DMS 273 treated with DMSO at 0.1 percent for 48 hours (cell line): ENCODE measurements at places on chromosomes 5 and 9.

GRCh38 chr5:673161-673830, 19.9 kb downstream of the TPPP start:
- DNase-seq = no peak

GRCh38 chr9:116959809-116960208, 272.7 kb downstream of the TRIM32 start:
- DNase-seq = no peak

DNA sequence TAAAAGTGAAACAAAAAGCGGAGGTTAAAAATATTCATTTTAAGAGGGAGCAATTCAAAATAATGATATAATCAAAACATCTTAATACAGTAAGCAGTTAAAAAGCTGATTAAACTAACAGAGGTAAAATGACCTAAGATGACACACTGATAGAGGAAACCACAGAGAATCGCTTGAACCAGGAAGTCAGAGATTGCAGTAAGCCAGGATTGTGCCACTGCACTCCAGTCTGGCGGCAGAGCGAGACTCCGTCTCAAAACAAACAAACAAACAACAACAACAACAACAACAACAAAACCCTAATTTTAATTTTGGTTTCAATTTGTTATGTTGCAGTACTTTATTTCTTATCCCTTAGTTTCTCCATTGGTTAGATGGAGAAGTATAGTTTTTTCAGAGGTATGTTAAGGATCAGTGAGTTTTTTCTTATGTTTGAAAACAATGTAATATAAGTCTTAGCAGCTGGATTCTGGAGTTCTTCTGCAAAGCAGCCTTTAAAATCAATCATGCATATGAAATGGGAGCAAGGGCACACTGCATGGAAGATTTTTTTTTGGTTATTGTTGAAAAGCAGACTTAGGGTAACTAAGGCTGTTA, 58.5 kb downstream of the MLANA start:
- DNase-seq = no peak

DNA sequence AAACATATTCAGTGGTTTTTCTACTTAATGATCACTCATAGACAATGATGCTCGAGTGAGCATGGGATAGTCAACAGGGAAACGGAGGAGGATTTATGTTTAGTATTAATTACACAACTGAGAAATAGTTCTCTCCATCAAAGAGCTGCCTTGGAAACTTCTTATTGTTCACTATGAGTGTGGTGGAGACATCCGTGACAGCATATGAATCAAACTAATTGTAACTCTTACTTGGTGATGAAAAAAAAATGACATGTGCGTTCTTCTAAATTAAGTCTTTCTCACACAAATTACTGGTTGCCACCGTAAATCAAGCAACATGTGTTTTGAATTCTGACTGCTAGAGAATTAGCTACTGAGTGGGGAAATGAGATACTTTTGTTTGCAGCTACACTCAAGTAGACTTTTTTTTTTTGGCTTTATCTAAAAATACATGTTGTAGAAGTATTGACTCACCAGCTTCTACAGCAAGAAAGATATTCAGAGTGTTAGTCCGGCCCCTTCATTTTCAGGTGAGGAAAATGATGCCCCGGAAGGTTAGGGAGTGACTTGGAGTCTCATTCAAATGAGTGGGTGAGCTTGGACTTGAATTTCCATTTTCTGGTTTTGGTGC, 179.4 kb downstream of the CFAP90 start:
- no peak for DNase-seq

DNA sequence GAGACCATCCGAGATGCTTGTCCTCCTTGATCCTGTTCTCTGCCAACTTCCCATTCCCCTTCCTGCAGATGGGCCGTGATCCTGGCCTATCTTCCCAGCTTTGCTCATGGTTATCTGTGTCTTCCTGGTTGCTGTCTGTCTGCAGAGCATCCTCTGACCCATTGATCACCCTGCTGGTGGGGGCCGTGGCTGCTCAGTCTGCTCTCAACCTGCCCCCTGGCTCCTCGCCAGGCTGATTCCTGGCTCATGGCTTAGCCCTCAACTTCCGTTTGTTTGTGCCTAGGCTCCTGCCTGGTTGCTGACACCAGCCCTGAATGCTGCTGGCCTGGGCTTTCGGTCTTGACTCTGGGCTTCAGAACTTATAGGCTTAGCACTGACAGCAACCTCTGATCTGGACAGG, 67.1 kb upstream of the SMIM15 start:
- no peak for DNase-seq

GRCh38 chr5:66904189-66904588, 292.4 kb downstream of the CD180 start:
- DNase-seq = no peak
